ENCODE measurements at places on chromosomes 5 and 9. TPM values are rescaled to one million over a fixed set of nuclear protein-coding genes. Genes with fewer than 3 reads are reported as not detected.

The CATSPER3 gene
- total RNA-seq, result not detected

The XPA gene
- 4.8 TPM for total RNA-seq

The TSC1 gene
- total RNA-seq, result 26.5 TPM

The PCDHA9 gene
- under 0.01 TPM for total RNA-seq

The TSSK1B gene
- under 0.01 TPM for total RNA-seq

The SHOC1 gene
- under 0.01 TPM for total RNA-seq

The RNF183 gene
- not detected for total RNA-seq

The CYLC2 gene
- total RNA-seq, result not detected

The ZBED3 gene
- total RNA-seq, result 0.28 TPM

The ZBTB6 gene
- total RNA-seq, result 15.2 TPM

The C5orf34 gene
- total RNA-seq, result 2.8 TPM

The IFNA21 gene
- total RNA-seq, result not detected

The TAL2 gene
- total RNA-seq, result not detected

The REEP2 gene
- 7.5 TPM for total RNA-seq

The COL27A1 gene
- 9.9 TPM for total RNA-seq

The GPRIN1 gene
- 1.7 TPM for total RNA-seq

The DDX4 gene
- total RNA-seq, result 0.28 TPM

The RABGAP1 gene
- 21.3 TPM for total RNA-seq

The CYSRT1 gene
- total RNA-seq, result under 0.01 TPM

The FRMPD1 gene
- not detected for total RNA-seq

The PCDHGA3 gene
- 1.7 TPM for total RNA-seq

The LAMC3 gene
- under 0.01 TPM for total RNA-seq

The GCNT4 gene
- total RNA-seq, result 1.5 TPM

The FST gene
- 205 TPM for total RNA-seq

The FOXE1 gene
- under 0.01 TPM for total RNA-seq

The KIF12 gene
- total RNA-seq, result 0.38 TPM

The DMRT2 gene
- total RNA-seq, result not detected

The LHX3 gene
- not detected for total RNA-seq

The NOXA1 gene
- total RNA-seq, result not detected

The ENHO gene
- total RNA-seq, result not detected

The IFNE gene
- total RNA-seq, result 9.6 TPM

The SLCO6A1 gene
- total RNA-seq, result not detected

The PCDHB10 gene
- 1.7 TPM for total RNA-seq

The SERF1B gene
- 10.7 TPM for total RNA-seq

The ACTBL2 gene
- total RNA-seq, result 0.19 TPM

The PTGS1 gene
- 71.3 TPM for total RNA-seq

The OTULINL gene
- total RNA-seq, result 0.56 TPM

The RUSC2 gene
- total RNA-seq, result 24.8 TPM

The RNF180 gene
- total RNA-seq, result 4.0 TPM

The FSTL4 gene
- total RNA-seq, result not detected

The BAAT gene
- 0.19 TPM for total RNA-seq

The DIRAS2 gene
- not detected for total RNA-seq

The ADAMTS19 gene
- under 0.01 TPM for total RNA-seq

The LHFPL2 gene
- total RNA-seq, result 45.6 TPM

The PKD2L2 gene
- 0.38 TPM for total RNA-seq

The ANXA6 gene
- total RNA-seq, result 423 TPM

The PITX1 gene
- 0.38 TPM for total RNA-seq

Data from regular cardiac myocyte (primary cell).